ENCODE measurements at places on chromosomes 7 and 10. TPM values are rescaled to one million over a fixed set of nuclear protein-coding genes. Genes with fewer than 3 reads are reported as not detected.

GRCh38 chr7:69199661-69200060 lies 398.6 kb upstream of the AUTS2 start:
- peaks cover 5% of the 10 kb centered on the region for H3K36me3 ChIP-seq
- no peak overlapping the region for H3K4me3 ChIP-seq

DNA sequence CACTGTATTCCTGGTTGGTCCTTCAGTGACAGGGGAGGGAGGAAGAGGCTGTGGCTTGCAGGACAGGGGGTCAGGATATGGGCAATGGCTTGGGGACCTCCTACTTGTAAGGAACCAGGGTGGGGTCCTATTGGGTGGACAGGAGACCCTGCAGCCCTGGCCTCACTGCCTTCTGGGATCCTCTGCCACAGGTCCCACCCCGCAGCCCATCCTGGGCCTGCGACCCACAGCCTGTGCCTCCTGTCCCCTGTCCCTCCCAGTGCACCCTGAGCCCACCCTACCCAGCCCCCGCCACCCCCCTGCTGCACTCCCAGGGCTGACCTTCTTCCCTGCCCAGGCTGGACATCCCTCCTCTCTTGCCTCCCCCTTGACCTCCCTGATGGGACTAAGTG lies 58.7 kb upstream of the MYL10 start:
- no peak overlapping the region for H3K4me3 ChIP-seq
- H3K36me3 ChIP-seq: no peaks in the 10 kb centered on the region
- no peak overlapping the region for H3K27ac ChIP-seq

The ZC3HAV1L gene
- total RNA-seq: 0.16 TPM

The JCAD gene
- total RNA-seq: 0.61 TPM

DNA sequence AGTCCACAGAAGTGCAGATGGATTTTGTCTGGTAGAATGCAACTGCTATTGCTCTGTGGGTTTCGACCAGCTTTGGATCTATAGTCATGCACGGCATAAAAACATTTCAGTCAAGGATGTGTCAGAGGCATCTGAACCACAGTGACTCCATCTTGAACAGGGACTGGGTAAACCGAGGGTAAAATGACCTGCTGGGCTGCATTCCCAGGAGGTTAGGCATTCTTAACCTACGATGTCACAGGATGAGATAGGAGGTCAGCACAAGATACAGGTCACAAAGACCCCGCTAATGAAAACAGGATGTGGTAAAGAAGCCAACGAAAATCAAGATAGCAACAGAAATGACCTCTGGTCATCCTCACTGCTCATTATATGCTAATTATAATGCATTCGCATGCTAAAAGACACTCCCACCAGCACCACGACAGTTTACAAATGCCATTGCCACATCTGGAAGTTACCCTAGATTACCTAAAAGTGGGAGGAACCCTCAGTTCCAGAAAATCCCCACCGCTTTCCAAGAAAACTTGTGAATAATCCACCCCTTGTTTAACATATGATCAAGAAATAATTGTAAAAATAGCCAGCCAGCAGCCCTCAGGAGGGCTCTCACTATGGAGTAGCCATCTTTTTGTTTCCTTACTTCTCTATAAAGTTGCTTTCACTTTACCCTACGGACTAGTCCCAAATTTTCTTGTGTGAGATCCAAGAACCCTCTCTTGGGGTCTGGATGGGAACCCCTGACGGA lies 50.7 kb upstream of the CPXM2 start:
- no peaks in the 10 kb centered on the region for H3K36me3 ChIP-seq
- no peak for DNase-seq
- no peaks in the 10 kb centered on the region for H3K27me3 ChIP-seq
- peak overlapping the region; percentile 62 for H3K27ac ChIP-seq

The AKR1D1 gene
- not detected for total RNA-seq

All from neural crest cell (in vitro differentiated cells).